ENCODE measurements at places on chromosomes 16 and 17.

GRCh38 chr17:16286947-16287562 lies 66.2 kb downstream of the CENPV start:
- no peak for DNase-seq

GRCh38 chr16:72969146-72969545 lies 78.8 kb downstream of the ZFHX3 start:
- no peak for DNase-seq

DNA sequence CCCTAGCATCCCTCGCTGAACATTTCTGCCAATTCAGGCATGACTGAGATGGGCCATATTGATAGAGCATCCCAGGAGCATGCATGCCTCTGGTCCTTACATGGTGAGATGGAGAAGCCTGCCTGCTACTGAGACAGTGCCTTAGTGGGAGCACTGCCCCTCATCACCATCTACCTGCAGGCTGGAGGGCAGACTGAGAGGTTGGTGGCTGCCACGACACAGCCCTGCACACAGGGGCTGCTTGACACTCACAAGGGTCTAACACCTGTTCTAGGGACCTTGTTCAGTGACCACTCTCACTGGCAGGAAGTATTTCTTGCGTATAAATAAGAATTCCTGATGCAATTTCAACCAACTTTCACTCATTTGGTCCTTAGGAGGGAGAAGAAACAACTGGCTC lies 34.0 kb downstream of the WIPI1 start:
- DNase-seq, result no peak

GRCh38 chr17:65799454-65799853 lies 238.0 kb upstream of the AXIN2 start:
- no peak for DNase-seq

DNA sequence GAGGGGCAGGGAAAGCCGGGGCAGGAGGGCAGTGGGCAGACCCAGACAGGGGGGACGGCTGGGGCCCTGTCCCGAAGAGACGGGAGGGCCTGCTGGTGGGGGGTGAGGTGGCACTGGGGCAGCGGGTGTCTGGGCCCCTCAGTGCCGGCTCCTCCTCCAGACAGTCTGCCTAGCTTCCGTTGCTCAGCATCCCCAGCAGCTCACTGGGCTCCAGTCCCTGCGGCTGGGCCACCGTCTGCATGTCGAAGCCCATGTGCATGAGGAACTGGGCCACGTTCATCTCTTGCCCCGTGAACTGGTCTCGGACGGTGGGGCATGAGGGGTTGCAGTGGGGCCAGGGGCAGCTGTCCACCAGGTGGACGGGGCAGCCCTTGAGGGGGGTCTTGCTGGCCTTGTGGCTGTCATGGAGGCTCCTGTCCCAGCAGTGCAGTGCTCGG lies 5.8 kb upstream of the MYADML2 start:
- DNase-seq, result no peak

DNA sequence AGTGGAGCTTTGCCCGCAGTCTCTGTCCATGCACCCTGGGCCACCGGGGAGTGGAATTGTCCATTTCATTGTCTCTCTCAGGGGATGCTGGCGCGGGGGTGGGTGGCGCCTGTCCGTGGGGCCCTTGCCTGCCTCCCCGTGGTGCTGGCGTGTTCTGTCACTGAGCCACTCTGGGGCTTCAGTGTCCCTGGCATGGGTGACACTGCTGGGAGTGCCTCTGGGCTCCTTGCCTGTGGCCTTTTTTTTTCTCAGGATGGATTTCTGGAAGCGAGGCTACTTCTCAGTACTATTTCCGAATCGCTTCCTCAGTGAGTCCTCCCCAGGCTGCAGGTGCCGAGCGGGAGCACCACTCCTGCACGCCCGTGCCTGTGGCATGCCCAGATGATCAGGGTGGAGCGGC lies 55.0 kb downstream of the PDPK1 start:
- no peak for DNase-seq

DNA sequence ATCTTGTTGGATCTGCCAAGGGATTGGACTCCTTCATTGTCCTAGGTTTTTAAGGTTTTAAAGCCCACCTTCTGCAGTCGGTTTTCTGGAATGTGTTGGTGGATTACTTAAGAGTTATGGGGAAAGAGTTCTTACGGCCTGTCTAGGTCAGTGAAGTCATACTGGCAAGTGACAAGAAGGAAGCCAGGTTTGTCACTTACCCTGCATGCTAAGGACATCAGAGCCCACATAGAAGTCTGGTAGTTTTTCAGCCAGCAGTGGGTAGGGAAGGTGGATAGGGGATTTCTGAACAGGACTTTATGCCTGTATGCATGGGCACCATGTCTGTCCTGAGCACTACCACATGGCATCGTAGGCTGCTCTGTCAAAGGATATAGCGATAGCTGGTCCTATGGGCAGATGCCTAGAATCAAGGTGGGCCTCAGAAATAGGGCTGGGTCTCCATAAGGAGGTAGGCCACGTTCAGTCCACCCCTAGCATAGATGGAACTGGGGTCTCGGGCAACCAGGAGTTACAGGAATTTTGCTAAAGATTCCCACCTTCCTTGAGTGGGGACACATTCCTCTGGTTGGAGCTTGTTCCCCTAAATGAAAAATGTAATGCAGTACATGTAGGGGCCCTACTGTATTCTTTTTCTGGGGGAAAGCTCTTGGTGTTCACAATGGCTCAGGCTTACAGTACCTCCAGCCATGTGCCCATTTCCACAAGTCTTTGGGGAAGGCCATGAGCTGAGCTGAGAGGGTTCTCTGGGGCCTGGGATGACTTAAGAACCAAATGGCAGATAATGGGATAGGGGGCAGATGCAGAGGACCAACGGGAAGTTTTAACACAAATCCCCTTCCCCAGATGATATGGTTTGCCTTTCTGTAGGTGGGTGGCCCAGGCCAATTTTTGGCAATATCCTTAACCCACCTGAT lies 27.5 kb downstream of the TRPV2 start:
- no peak for DNase-seq

DNA sequence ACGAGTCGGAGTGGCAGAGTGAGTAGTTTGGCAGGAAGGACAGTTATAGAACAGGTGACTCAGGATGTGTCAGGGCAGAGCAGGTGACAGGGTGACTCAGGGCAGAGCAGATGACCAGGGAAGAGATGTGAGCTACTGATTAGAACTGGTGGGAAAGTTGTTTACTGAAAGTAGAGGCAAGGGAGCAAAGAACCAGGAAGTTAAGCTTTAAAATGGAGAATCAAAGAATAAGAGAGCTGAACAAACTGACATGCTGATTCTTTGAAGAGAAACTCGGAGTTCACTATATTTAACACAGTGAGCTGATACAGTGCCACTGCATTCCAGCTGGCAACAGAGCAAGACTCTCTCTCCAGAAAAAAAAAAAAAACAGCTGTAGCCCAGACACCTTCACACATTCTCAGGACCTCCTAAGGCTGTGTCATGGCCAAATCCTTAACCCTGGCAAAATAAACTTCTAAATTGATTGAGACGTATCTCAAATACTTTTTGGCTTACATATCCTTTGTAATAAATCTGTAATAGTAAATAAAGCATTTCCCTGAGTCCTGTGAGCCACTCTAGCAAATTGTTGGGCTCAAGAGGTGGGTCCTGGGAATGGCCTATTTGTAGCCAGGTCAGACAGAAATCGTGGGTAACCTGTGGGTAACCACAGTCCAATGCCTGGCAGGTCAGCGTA lies 12.3 kb upstream of the UBE2I start:
- peak; percentile 34 for DNase-seq

All from BJ (cell line).